ENCODE measurements at places on chromosomes 1 and 21. TPM values are rescaled to one million over a fixed set of nuclear protein-coding genes. Genes with fewer than 3 reads are reported as not detected.

Gene C1orf116
- total RNA-seq = 13.3 TPM

Gene GSTM1
- not detected for total RNA-seq

Gene TCP10L
- total RNA-seq = 2.4 TPM

Gene AGRN
- 246 TPM for total RNA-seq

Gene F13B
- total RNA-seq = not detected

Gene XCL1
- total RNA-seq = 0.18 TPM

Gene MEX3A
- total RNA-seq = 29.6 TPM

Gene FCER1G
- total RNA-seq = 21.9 TPM

Gene PADI4
- total RNA-seq = 17.7 TPM

Gene L1TD1
- total RNA-seq = 1.3 TPM

Gene TTC22
- 6.8 TPM for total RNA-seq

Gene PRXL2B
- 26.3 TPM for total RNA-seq

Gene UBIAD1
- 15.1 TPM for total RNA-seq

Gene GSTM5
- 16.5 TPM for total RNA-seq

Gene LEMD1
- 0.88 TPM for total RNA-seq

Gene CREB3L4
- 15.7 TPM for total RNA-seq

Gene GNG4
- total RNA-seq = 2.6 TPM

Gene CNIH4
- total RNA-seq = 34.6 TPM

Gene DRAM2
- total RNA-seq = 53.8 TPM

Gene CELA3B
- total RNA-seq = not detected

Gene SIKE1
- 84.3 TPM for total RNA-seq

Gene CFAP126
- 0.82 TPM for total RNA-seq

Gene UTS2
- total RNA-seq = not detected

Gene NHLH1
- not detected for total RNA-seq

Gene RHEX
- total RNA-seq = 1.1 TPM

Gene OSCP1
- 23.4 TPM for total RNA-seq

Gene DMBX1
- total RNA-seq = not detected

Gene CD48
- 5.5 TPM for total RNA-seq

Gene PDE4DIP
- total RNA-seq = 370 TPM

Gene SCYL3
- 12.6 TPM for total RNA-seq

Gene AXDND1
- total RNA-seq = 1.6 TPM

Gene DPH2
- 24.5 TPM for total RNA-seq

Gene SYNJ1
- total RNA-seq = 16.7 TPM

Gene NBPF20
- total RNA-seq = 4.1 TPM

Gene PPIAL4G
- 0.12 TPM for total RNA-seq

Gene SUSD4
- total RNA-seq = 17.2 TPM

Gene RTCA
- total RNA-seq = 22.9 TPM

Gene PAFAH2
- 22.0 TPM for total RNA-seq

Gene NPHS2
- total RNA-seq = 46.4 TPM

Gene WNT9A
- 2.0 TPM for total RNA-seq

Gene FMO2
- 4.8 TPM for total RNA-seq

Gene LYSMD1
- total RNA-seq = 12.6 TPM

Gene KCNH1
- total RNA-seq = 0.47 TPM

Gene IGSF9
- 5.8 TPM for total RNA-seq

Gene SHISAL2A
- total RNA-seq = 2.0 TPM

Data from metanephros (tissue), 2 donors.